ENCODE measurements at places on chromosomes 5 and 9. TPM values are rescaled to one million over a fixed set of nuclear protein-coding genes. Genes with fewer than 3 reads are reported as not detected.

The TMCO6 gene
- 43.6 TPM for total RNA-seq

The NTNG2 gene
- total RNA-seq: 4.6 TPM

DNA sequence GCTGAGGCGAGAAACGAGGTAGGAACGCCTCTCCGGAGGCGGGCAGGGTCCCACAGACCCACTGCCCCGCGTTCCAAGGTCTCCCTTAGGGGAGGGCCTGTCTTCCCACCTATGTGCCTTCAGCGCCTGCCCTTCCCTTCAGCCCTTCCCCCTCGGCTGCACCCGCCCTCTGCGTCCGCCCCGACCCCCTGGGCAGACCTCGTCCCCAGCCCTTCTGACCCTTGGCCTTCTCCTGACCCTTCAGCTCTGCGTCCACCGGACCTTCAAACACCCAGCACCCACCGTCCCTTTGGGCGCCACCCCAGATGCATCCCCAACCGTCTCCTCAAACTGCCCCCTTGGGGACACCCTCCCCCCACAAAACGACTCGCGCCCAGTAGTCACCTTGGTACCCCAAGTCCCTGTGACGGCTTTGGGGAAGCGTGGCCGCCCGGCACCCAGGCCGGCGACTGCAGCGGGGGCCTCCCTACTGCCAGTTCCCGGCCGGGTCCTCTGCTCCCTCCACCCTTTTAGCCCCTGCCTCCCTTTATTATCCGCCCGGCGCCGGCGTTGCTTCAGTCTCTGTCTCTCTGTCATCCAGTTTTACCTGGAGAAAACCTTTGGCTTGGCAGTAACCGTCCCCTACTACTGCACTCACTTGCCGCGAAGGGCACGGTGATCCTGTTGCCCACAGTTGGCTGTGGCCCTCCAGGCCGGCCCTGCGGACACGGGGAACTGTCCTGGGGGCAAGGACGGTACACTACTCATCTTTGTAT, 421 bp downstream of the RUSC2 start:
- no peak for DNase-seq

GRCh38 chr9:93012963-93013855, 45.3 kb upstream of the SUSD3 start:
- no peak for DNase-seq

- DNase-seq: no peak
Observed at GRCh38 chr5:168737066-168737465, 157.9 kb upstream of the PANK3 start.

DNA sequence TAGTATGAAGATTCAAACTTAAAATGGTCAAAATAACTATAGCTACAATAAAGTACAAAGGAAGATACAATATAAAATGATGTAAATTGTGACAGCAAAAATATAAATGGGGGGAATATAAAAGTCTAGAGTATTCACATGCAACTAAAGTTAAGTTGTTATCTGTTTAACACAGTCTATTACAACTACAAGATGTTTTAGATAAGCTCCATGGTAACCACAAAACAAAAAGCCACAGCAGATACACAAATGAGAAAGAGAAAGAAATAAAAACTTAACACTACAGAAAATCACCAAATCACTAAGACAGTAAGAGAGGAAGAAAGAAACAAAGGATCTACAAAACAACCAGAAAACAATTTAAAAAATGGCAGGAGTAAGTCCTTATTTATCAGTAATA, 17.0 kb upstream of the SH3TC2 start:
- no peak for DNase-seq

- DNase-seq: peak; percentile 3
Observed at GRCh38 chr5:141753971-141754713, 72.1 kb upstream of the ARAP3 start.

DNA sequence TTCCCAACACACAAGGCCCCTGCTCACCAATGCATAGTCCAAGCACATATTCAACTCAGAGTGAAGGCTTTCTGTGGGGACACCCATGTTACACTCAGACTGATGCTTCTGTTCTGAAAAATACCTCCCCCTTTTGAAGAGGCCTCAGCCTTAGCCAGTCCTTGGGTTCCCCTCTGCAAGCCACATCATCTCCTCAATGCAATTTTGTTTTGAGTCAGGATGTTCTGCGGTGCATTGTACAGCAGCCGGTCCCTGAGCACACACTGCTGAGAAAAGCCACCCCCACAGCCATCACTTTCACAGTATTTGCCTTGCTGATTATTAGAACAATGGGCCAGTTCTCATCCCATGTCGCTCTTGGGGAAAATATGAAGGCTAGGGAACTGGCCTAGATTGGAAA, 241.2 kb downstream of the FAM114A2 start:
- no peak for DNase-seq

GRCh38 chr9:16238623-16239138, 631.8 kb downstream of the BNC2 start:
- no peak for DNase-seq

DNA sequence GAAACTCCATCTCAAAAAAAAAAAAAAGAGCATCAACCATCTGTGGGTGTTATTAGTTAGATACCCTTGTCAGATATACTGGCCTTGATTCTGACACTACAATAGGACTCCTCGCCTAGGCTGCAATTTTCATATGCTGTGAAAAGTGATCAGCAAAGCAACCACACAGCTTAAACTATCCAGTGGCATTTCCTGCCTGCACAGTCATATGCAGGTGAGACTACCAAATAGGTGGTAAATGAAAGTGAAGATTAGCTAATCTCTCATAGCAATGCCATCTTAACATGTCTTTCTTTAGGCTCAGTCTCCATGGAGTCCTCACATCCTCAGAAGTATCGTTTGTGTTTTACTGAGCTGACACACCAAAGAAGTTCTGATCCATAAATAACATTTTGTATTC, 40.8 kb downstream of the GRAMD2B start:
- no peak for DNase-seq

All from activated T-helper 1 cell treated with anti-CD3 and anti-CD28 coated beads, Interleukin-12 subunit alpha, Interleukin-12 subunit beta, Interleukin-2, Interleukin-4 antibody, amounts not matched to agents 30 ng/mL and 10 ng/mL and 1 ng/mL, durations not matched to agents 14 hours and 24 hours and 36 hours (primary cell).